ENCODE measurements at places on chromosomes 5 and 9.

DNA sequence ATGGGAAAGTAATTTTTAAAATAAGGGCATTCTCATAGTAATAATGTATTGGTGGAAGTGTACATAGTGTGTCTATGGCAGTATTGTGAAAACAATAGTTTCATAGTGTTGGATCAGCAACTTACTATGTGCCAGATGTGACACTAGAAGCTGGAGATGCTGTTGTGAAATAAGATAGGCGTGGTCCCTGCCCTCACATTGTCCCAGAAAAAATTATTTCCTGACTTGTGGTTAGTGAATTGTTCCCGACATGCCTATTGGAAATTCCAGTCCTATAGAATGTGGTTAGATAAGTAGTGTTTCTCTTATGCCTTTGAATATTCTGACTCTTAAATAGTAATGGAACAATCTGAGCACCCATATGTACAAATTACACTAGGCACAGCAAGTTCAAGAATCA lies 55.3 kb upstream of the MTAP start:
- no peak for DNase-seq

DNA sequence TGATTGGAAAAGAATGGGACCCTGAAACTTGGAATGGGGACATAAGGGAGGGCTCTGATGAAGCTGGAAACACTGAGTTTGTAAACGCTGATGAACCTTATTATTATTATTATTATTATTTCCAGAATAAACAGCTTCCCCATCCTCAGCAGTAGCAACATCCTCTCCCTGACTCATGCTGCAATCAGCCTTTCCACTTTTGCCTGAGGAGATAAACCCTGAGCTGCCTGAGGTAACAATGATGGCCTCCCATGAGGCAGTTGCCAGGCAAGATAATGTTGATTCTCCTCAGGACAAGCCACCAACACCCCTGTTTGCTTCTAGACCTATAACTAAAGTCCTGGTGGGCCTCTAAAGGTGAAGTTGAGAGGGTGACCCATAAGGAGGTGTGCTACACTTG lies 139.2 kb upstream of the ATP10B start:
- DNase-seq: no peak

DNA sequence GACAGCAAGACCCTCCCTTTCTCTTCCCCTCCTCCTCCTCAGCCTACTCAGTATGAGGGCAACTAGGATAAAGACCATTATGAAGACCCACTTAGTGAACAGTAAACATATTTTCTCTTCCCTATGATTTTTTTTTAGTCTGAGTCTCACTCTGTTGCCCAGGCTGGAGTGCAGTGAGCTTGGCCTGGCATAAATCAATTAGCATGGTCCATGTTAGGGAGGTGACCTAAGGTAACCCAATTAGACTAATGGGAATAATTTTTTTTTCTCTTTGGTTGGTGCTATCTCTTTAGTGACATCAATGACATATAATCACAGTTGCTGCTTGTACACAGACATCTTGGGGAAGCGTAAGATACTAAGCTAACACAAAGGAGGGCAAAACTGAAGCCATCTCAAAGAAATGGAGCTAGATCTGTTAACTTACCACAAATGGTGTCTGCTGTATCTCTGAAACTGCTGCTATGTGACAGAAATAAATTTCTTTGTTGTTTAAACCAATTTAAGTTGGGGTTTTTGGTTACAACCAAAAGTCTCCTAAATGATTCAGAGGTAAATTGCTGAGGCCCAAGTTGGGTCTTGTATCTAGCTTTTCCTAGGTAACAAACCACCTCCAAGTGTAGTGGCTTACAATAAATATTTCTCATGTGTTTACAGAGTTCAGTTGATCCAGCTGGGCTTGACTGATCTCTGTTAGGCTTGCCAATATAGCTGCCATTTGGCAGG lies 13.3 kb downstream of the PKD2L2 start:
- DNase-seq: no peak

DNA sequence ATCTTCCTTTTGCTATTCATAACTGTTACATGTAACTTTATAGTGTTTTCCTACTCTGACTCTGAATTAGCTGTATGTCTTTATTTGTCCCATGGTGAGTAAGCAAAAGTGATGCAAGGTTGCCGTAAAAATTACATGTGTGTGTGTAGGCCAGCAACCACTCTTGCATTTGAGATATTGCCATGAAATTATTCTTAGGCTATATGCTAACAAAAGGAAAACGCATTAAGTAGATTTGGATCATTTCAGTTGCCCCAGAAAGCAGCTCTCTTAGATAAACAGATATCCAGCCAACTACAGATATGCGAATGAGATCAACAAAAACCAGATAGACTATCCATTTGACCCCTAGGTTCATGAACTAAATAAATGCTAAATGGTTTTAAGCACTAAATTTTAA lies 73.6 kb downstream of the CYLC2 start:
- no peak for DNase-seq

- DNase-seq: no peak
Observed at GRCh38 chr5:34533582-34534522, 122.3 kb upstream of the RAI14 start.

DNA sequence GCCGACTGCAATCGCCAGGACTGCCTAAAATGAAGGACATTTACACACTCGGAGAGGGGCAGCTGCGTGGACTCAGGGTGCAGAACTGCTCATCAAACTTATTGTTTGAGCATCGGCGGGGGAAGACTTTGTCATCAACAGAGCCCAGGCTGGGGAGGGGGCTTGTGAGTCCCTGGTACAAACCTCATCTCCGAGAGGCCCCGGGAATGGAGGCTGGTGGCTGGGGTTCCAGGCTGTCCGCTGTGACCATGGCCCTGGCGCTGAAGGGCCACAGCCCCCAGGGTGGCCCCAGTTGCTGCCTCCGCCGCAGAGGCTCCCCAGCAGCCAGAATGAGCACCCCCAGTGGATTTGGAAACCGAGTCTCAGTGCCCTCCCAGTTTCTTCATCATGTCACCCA lies 46.1 kb upstream of the RNU6ATAC start:
- no peak for DNase-seq

- DNase-seq: no peak
Observed at GRCh38 chr9:69131682-69132081, 42.4 kb upstream of the TJP2 start.

DNA sequence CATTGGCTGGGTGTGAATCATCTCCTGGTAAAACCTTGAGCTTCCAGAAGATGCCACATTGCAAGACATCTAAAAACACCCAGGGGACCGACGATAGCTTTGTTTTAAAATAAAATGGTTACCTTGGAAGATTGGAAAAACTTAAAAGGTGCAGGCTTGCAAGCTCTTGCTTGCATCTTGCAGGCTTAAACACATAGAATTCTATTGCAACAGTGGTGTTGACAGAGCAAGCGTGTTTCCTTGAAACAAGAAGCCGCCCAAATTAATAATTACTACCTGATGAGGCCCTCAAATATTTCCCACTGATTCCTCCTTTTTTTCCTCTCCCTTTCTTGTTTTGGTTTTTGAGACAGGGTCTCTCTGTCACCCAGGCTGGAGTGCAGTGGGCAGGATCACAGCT lies 137.1 kb upstream of the BASP1 start:
- no peak for DNase-seq

- DNase-seq: no peak
Observed at GRCh38 chr5:140982083-140982716, 15.9 kb downstream of the PCDHAC2 start.

GRCh38 chr5:3120028-3120427 lies 368.6 kb upstream of the IRX2 start:
- no peak for DNase-seq

- DNase-seq: no peak
Observed at GRCh38 chr5:40078898-40079575, 600.7 kb upstream of the PTGER4 start.

DNA sequence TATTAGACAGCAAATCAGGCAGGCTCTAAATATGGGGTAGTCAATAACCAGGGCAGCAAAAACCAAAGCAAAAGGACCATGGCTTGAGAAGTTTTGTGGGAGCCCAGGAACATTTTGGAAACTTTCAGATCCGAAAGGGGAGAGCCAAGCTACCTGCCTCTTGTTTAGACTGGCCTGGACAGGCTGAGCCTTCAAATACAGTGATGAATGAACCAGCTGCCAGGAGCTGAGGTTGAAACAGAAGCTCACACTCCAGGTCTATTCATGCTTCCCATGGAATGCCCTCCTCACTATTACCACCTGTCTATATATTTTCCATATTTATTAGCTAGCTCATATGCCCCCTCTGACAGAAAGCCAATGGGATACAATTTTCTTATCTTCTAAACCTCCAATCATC lies 150.8 kb upstream of the SLC44A1 start:
- DNase-seq: no peak

- DNase-seq: peak; percentile 15
Observed at GRCh38 chr5:38208782-38209378, 49.5 kb upstream of the EGFLAM start.

GRCh38 chr9:73541923-73542322 lies 390.3 kb downstream of the ANXA1 start:
- no peak for DNase-seq

DNA sequence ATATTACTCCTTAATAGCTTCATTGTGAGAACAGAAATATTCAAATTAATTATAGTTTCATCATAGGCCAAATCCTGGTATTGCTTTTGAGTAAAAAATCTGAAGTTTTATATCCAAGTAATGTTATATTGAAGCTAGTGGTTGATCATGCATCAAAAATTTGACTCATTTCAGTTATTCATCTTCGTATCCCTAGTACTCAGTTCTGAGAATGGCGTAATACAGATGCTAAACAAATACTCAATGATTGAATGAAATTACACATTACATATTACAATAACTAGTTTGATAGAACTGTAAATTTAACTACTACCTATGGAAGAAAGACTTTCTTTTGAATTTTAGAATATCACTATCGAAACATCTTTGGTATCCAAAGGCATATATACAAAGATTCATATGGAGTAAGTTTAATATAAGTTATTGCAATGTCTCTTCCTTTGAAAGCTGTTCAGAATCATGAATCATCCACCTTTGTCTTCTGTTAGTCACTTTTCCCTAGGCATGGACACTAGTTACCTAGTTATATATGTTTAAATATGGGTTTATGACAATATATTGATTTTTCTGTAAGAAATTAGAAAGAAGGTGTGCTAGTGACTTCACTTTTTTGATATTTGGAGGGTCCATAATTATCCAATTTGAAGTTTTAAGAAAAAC lies 5.0 kb upstream of the ZNF462 start:
- DNase-seq: no peak

DNA sequence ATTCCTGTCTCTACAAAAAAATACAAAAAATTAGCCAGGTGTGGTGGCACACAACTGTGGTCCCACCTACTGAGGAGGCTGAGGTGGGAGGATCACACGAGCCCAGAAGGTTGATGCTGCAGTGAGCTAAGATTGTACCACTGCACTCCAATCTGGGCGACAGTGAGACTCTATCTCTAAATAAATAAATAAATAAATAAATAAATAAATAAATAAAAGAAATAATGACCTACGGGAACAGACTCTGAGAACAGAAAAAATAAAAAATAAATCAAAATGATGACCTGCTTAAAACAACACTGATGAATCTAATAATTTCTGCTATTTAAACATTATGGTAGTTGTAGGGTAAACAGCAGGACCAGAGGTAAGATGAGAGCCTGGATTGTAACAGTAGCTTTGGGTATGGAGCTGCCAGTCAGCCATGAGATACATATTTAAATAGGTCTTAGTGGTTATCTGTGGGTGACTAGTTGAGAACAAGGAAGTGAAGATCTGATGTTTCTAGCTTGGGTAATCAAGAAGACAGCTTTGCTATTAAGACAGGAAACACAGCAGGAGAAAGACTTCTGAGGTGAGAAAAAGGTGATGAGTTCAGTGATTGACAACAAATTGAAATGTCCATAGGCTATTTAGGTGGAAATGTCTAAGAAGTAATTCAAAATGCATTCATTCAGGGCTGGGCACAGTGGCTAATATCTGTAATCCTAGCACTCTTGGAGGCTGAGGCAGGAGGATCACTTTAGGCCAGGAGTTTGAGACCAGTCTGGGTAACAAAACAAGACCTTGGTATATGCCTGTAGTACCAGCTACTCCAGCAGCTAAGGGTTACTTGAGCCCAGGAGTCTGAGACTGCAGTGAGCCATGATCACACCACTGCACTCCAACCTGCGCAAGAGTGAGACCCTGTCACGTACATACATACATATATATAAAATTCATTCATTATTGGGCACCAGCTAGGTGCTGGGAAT lies 11.0 kb downstream of the RNF145 start:
- DNase-seq: no peak

GRCh38 chr9:112502175-112502946 lies 15.7 kb downstream of the KIAA1958 start:
- no peak for DNase-seq

DNA sequence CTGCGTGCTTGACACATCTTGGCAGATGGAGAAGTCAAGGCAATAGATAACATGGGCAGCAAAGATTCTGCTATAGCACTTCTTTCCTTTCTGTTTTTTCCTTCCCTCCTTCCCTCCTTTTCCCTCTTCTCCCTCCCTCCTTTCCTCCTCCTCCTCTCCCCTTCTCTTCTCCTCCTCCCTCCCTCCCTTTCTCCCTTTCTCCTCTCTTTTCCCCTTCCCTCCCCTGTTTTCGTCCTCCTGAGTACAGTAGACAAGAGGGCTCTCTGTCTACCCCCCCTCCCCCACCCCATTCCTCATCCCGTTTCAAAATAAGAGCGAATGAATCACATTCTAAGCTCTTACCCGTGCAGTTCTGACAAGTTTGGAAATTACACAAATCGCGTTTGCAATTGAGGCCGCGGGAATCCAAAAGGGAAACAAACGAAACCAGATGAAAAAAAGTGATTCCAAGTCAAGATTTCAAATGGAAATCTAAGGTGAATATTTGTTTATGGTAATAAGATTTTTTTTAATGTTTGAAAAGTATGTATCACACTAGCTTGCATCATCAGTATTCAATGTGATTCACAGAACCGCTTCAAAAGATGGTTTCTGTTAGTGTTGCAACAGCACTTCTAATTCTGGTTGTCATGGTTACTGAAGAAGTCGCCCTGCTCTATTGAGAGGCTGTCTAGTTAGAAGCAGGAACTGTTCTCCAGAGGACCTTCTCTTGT lies 1.3 kb downstream of the NIM1K start:
- DNase-seq: no peak

GRCh38 chr5:3024554-3024953 lies 273.1 kb upstream of the IRX2 start:
- DNase-seq: no peak

DNA sequence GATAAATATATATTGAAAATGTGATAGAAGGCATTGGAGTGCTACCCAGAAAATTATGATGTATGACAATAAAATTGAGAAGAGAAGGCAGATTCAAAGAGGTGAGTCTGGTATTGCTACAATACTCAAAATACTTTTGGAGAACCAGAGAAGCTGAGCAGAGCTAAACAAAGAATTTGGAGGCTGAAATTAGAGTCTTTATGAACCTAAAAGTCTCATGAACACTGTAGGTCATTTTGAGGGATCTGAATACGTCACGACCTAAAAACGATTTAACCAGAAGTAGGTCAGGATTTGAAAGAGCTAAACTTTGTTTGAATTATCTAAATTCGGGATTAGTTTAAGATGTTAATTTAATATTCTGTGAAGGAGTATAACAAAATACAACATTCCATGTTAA lies 182.4 kb upstream of the CDH9 start:
- no peak for DNase-seq

GRCh38 chr5:69492391-69492922 lies at the start of gene OCLN:
Gene OCLN, plus strand, starts transcription at chr5:69492790. Its CDS starts 11,455 bp downstream, at chr5:69504245.
- DNase-seq: peak; percentile 77

- no peak for DNase-seq
Observed at GRCh38 chr5:53438486-53439472, 41.6 kb upstream of the FST start.

- DNase-seq: no peak
Observed at GRCh38 chr5:137313526-137314175, 185.5 kb downstream of the SPOCK1 start.
